Left renal cortex interstitium (tissue), 4 donors: ENCODE measurements at places on chromosomes 5 and 9.

- DNase-seq, result no peak
These were observed 6.1 kb upstream of the AP3B1 start for GRCh38 chr5:78300464-78301045.

- no peak for DNase-seq
These were observed 75.2 kb upstream of the FREM1 start for GRCh38 chr9:14985419-14985818.

- no peak for DNase-seq
These were observed 53.8 kb downstream of the NR2F1 start for GRCh38 chr5:93636837-93637236.

- no peak for DNase-seq
These were observed 70.0 kb downstream of the EXOSC2 start for GRCh38 chr9:130763331-130764171.

DNA sequence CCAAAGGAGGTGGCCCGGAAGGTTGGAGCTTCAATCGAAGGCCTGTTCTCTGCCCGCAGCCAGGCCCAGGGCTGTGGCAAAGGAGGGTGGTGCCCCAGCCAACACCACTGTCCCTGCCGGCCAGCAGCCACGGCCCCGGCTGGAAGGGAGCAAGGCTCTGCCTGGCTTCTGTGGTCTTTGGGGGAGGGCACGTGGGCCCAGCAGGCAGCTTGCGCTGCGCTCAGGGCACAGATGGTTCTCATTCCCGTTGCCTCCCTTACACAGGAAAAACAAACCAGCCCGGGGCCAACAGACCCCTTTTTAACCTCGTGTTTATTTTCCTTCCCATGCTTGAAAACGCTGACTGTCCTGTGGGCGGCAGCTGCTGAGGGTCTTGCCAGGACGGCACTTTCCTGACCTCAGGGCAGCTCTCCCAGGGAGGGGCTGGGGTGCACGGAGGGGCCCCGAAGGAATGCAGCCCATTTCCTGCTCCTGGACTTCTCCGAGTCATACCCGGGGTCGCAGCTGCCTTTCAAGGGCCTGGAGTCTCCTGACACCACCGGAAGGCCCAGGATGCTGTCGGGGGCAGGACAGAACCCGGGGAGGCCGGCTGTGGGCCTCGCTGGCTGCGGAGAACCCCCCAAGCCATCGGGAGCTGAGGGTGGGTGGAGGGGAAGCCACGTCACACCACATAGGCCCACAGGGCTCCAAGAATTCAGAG, 1.1 kb upstream of the GPSM1 start:
- DNase-seq, result no peak

- DNase-seq, result no peak
These were observed 88.9 kb downstream of the NDUFS4 start for GRCh38 chr5:53649352-53649751.

DNA sequence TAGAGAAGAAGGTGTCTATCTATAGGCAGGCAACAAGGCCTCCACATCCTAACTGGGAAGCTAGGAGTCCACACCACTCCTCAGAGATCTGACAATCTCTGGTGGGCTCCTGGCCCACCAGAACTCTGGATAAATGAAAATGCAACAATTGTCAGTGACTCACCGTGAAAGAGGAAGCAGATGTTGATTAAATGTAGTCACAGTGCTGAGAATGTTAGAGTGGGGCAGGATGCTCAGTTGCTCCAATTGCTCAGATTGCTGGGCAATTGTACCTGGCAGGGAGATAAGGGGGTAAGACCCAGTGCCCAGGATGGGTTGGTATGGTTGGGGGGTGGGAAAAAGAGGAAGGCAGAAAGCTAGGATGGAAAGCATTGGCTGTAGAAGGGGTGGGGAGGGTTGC, 4.3 kb downstream of the CCL19 start:
- no peak for DNase-seq

DNA sequence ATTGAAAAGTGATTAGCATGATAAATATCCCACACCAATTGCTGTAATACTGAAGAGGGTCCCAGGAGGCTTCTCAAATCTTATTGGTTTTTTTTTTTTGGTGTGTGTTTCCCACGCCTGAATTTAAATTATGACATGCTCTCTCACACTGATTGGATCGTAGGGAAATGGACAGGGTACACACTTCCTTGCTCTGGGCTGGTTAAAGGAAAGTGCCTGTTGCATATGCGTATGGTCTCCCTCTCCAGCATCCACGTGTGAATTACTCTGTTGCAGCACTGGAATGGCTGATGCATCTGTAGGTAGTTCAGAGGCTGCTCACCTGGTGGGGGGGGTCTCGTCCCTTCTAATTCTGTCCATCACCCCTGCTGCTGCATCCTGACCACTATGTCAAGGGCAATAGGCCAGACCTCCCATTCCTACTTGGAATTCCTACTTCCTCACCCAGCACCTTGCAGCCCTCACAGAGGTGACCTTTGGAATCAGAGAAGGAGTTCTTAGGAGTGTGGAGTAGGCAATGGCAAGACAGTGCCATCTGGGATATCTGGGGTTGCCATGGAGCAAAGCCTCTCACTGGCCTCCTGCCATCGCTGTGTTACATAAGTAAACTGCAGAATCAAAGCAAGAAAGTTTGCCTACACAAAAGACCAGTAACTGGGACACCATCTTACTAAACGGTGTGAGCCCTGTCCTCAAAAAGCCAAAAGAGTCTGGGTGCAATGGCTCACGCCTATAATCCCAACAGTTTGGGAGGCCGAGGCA, 71.4 kb upstream of the FBXW11 start:
- DNase-seq, result no peak

GRCh38 chr9:90805006-90805996, 3.7 kb downstream of the SYK start:
- DNase-seq, result no peak

DNA sequence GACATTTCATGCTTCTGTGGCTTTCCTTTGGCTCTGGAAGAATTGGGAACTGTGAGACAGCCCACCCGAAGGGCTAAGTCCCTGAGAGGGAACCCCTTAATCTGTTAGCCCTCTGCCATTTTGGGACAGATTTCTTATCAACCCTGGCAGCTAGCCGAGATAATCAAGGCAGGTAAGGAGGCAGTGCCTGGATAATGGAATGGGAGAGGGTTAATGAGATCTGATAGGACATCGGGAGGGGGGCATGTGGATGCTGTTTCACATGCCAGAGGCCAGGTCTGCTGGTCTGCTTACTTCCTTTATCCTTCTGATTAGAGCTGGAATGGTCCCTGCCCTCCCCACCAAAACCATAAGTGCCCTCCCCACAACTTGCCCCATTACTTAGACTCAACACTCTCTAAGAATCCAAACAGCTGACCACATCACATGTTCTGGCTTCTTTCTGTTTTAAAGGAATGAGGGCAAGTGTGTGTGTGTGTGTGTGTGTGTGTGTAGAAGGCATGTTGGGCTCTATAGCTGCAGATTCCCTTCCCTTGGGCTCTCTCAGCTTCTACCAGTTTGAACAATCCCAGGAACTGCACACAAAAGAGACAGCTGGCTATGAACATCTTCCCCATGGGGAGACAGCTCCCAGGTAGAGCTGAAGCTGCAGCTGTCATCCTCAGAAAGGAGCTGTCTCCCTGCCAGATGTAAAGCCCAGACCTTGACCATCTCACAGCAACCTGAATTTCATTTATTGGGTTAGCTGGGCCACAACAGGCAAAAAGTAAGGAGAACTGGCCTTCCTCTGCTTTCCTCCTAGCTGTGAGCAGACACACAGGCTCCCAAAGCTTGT, 221.3 kb downstream of the PIK3R1 start:
- no peak for DNase-seq

DNA sequence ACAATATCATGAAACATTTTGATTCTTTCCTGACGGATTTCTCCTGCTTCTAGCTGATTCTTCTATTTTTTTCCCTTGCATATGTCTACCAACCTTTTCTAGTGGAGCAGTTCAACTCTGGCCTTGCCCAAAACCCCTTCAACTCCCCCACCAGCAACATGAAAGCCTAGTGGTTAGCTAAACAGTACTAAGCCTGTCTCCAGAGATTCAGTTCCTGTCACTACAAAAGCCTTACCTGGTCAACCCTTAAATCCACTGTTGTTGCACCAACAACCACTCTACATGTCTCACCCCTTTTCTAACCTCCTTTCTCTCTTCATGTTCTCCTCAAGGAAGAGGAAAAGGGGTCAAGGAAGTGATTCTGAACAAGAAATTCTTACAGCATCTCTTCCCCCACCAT, 74.8 kb upstream of the PIK3R1 start:
- DNase-seq, result no peak

DNA sequence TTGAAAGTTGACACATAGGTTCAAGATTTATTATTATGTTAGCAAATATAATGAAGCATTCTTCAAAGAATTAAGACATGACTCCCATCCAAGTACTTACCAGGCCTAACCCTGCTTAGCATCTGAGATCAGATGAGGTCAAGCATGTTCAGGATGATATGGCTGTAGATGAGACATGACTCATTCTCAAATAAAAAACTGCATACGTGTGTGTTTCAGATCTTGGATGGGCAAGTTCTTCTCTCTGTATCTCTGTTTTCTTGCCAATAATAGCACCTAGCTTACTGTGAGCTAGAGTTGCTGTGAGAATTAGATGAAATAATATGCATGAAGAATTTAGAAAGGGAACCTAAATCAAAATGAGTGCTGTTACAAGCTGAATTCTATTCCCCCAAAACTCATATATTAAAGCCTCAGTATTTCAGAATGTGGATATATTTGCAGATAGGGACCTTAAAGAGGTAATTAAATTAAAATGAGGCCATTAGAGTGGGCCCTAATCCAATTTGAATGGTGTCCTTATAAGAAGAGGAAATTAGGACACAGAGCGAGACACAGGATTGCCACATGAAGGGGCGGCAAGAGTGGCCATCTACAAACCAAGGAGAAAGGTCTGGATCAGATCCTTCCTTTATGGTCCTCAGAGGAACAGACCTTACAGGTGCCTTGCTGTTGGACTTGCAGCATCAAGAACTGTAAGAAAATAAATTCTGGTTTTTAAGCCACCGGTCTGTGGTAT, 146.2 kb downstream of the MARCHF11 start:
- DNase-seq, result no peak

GRCh38 chr5:14809369-14810155, 62.0 kb downstream of the ANKH start:
- no peak for DNase-seq

DNA sequence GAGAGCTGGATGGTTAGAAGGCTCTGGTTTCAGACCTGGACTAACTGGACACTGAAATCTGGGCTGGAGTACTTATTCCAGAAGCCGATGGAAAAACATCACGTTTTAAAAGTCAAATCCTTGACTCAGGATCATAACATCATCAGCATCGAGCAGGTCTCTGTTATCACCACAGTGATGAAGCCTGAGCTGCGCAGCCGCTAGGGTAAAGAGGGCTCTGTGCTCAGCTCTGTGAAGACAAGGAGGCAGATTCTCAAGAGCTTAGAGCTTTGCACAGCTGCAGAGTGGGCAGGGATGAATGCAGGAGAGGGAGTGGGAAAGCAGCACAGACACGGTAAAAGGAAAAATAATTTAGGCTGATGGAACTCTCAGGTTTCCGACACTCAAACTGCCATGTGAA, 208.8 kb upstream of the TAS2R1 start:
- no peak for DNase-seq

GRCh38 chr9:115690786-115691496, 462.6 kb upstream of the PAPPA start:
- DNase-seq, result no peak

GRCh38 chr9:113648048-113648447, 184.5 kb downstream of the RGS3 start:
- DNase-seq, result no peak

GRCh38 chr9:31089549-31090221, 1294.8 kb upstream of the ACO1 start:
- DNase-seq, result no peak

- no peak for DNase-seq
These were observed 142.4 kb upstream of the ZNF608 start for GRCh38 chr5:124888622-124889485.

DNA sequence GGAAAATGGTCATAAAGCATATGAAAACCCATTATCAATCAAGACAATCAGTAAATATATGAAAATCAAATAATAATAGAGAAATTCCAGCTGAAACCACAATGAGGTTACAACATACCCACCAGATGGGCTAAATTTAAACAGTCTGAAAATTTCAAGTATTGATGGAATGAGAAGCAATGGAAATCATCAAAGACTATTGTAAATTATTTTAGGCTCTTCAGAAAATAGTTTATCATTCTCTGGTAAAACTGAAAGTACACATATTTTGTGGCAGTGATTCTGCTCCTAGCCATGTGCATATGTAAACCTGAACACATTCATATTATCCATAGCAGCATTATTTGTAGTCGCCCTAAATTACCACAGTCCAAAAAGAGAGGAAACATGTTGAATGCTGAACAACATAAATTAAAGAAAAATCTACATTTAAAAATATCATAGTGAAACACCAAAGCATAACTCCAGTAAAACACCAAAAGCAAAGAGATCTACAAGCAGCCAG, 215.3 kb downstream of the PRELID2 start:
- no peak for DNase-seq

GRCh38 chr5:7638456-7638855, 212.5 kb downstream of the CFAP90 start:
- DNase-seq, result no peak

- DNase-seq, result no peak
These were observed 230.3 kb downstream of the AUH start for GRCh38 chr9:91131433-91131839.

DNA sequence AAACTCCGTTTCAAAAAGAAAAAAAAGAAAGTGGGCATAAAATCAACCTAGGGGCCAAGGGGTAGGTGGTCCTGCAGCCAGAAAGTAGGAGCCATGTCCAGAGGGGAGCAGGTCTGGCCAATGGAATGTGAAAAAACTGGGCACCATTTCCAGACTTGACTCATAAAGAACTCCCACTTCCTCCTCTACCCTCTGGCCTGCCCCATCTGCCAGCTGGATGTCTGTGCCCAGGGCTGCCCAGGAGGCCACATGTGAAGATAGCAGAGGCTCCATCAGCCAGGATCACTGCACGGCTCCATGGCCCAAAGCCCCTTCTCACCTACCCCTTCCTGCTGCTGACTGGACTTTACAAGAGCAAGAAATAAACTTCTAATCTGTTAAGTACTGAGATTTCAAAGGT, 42.1 kb upstream of the EEIG1 start:
- no peak for DNase-seq

DNA sequence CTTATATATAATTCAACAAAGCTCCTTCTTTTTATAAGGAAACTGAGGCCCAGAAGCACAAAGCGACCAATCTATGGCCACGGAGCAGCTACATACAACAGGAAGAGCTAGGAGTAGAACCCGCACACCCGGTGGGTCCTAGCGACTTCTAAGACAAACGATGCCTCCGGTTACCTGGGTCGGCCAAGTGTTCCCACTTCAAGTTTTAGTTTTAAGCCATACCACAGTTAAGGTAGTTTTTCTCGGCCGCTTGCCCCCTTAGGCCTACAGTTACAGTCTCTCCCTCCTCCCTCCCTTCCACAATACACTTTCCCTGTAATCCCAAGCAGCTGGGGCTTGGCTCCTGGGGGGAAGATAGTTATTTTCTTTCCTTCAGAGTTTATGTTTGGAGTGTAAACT, 533 bp downstream of the SREK1IP1 start:
- no peak for DNase-seq

DNA sequence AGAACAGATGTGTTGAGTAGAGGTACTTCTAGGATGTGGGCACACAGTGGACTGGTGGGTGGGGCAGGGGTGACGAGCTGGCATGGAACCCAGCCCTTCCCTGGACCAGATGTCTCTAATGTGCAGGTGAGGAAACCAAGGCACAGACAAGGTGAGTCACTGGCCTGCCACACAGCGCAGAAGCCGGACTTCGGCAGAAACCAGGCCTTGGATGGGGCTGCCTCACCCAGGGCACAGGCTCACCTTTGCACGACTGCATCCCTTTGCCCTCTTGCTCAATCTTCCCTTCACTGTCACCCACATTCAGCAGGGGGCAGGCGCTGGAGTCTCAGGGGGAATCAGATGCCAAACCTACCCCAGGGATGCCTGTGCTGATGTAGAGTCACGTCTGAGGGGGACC, 65.4 kb upstream of the LMX1B start:
- DNase-seq, result no peak
